ENCODE measurements at places on chromosomes 7 and 10.

DNA sequence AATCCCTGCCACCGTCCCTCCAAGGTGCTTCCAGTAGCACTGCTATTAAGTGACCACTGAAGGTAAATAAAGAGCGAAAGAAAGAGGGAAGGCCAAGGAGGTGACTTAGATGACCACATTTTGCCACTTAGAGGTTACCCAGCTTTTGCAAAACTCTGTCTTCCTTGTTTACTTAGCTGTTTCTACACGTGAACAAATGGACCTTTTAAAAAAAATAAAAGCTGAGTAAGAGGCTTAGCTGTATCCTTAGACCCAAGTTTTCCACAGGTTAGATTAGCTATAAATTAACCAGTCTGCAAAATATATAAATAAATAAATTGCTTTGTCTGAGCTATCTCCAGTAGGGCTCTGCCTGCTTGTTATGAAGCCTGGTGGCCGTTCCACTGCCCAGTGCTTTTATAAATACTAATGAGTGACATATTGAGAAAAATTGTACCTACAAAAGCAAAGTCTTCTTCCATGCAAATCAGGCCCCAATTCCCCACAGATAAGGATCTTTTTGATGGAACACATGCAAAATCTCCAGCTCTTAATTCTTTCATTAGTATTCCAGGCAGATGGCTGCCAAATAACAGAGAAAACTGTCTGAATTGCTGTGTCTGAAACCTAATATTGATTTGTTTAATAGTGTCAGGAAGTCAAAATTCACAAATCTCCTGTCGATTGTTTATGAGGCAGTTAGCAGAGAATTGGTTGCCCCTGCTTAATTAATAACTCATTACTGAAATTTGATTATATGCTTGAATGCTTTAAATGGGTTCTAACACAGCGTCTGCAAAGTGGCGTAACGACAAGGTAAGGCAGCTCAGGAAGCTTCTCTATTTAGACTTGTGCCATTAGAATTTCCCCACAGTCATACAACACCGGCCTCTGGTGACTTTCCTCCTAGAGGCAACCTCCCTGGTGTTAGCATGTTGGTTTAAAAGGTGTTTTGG lies 176.7 kb downstream of the EMX2 start:
- no peak for DNase-seq

GRCh38 chr10:109957092-109957797 lies 33.9 kb upstream of the XPNPEP1 start:
- no peak for DNase-seq

DNA sequence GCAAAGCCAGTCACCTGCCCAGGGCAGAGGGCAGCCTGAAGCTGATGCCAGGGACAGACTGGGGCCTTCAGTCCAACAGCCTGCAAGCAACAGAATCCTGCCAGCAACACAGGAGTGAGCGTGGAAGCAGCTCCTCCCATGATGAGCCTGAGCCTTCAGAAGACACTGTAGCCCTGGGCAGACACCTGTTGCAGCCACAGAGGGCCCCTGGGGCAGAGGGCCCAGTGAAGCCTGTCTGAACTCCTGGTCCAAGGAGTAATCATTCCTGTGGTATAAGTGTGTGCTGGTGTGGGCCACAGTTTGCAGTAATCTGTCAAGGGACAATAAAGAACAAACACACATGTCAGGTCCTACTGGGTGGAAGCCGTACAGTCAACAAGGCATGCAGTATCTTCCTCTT lies 2.9 kb upstream of the PFKP start:
- DNase-seq: no peak

GRCh38 chr10:21626457-21627161 lies 92.6 kb downstream of the MLLT10 start:
- no peak for DNase-seq

- DNase-seq: no peak
Observed at GRCh38 chr7:100122067-100122466, 2.6 kb downstream of the CNPY4 start.
